ENCODE measurements at places on chromosomes 2 and 18.

GRCh38 chr2:219331560-219332213 is 857 bp downstream of the RESP18 start:
- DNase-seq: no peak

- DNase-seq: no peak
Measured at GRCh38 chr18:24485681-24486080, 25.2 kb downstream of the HRH4 start.

- DNase-seq: no peak
Measured at GRCh38 chr18:77157312-77157711, 24.7 kb upstream of the MBP start.

- no peak for DNase-seq
Measured at GRCh38 chr2:63189026-63189425, 138.4 kb downstream of the OTX1 start.

DNA sequence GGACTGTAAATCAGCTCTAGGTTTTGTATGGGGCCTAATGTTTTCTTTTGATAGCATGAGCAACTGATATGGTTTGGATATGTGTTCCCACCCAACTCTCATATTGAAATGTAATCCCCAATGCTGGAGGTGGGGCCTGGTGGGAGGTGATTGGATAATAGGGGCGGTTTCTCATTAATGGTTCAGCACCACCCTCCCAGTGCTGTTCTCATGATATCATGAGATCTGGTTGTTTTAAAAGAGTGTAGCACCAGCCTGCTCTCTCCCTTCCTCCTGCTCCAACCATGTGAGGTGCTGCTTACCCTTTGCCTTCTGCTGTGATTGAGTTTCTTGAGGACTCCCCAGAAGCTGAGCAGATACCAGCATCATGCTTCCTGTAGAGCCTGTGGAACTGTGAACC is 140.2 kb upstream of the SKOR2 start:
- no peak for DNase-seq

DNA sequence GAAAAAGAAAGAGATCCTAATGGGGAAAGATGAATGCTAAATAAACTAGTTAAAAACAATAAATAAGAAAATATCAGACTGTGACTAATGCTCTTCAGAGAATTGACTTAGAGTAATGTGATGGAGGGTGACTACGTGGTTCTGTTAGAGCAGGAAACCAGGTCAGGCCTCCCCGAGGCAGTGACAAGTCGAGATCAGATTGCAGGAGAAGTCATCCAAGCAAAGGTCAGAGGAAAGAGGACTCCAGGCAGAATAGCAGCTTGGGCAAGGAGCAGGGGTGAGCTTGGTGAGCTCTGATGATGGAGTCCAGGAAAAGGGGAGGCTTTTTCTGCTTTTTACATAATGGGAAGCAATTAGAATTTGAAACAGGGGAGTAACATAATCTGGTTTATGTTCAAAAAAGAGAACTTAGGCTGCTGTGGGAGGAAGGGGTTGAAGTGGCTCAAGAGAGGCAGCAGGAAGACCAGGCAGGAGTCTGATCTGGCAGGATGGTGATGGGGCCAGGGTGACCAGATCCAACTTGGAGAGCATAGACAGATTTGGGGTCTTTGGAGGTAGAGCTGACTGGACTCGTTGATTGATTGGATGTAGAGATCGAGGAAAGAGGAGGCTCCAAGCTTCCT is 27.3 kb upstream of the ITGB6 start:
- DNase-seq: no peak

- DNase-seq: no peak
Measured at GRCh38 chr18:23302851-23303527, 150.1 kb upstream of the RIOK3 start.

DNA sequence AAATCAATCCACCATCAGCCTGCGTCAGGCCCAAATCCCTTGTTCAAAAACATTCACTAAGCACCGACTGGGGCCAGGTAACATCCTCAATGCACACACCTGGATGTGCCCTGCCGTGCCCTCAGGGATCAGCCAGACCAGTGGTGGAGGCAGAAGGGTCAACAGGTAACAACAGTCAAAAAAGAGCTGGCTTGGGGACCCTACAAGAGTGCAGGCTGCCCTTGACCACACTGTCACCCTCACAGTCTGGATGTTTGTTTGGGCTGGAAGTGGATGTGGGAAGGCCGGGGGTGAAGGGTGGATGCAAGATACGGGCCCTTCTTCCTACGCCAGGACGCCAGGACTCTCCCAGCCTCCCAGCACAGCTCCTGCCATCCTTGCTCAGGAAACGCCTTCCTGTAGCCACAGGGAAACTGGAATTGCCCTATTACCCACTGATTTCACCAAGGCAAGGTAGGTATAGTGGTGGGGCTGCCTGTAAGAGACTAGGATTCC is 2.7 kb downstream of the BIN1 start:
- DNase-seq: no peak
